Aorta (tissue), 5 donors: ENCODE measurements at places on chromosomes 12 and 14. TPM values are rescaled to one million over a fixed set of nuclear protein-coding genes. Genes with fewer than 3 reads are reported as not detected.

The RPGRIP1 gene
- total RNA-seq = 2.3 TPM

The BBOF1 gene
- 4.6 TPM for total RNA-seq

The PELI2 gene
- total RNA-seq = 22.8 TPM

The DPF3 gene
- 2.2 TPM for total RNA-seq

The GALC gene
- 22.5 TPM for total RNA-seq

The OLR1 gene
- 8.4 TPM for total RNA-seq

The IL23A gene
- total RNA-seq = not detected
